ELR (cell line): ENCODE measurements at places on chromosomes 1 and 21.

GRCh38 chr1:999725-1000356 is at the start of gene HES4:
Gene HES4 (minus strand): TSS chr1:1000097. CDS start chr1:999973, 124 bp downstream.
- DNase-seq, result peak; percentile 93

DNA sequence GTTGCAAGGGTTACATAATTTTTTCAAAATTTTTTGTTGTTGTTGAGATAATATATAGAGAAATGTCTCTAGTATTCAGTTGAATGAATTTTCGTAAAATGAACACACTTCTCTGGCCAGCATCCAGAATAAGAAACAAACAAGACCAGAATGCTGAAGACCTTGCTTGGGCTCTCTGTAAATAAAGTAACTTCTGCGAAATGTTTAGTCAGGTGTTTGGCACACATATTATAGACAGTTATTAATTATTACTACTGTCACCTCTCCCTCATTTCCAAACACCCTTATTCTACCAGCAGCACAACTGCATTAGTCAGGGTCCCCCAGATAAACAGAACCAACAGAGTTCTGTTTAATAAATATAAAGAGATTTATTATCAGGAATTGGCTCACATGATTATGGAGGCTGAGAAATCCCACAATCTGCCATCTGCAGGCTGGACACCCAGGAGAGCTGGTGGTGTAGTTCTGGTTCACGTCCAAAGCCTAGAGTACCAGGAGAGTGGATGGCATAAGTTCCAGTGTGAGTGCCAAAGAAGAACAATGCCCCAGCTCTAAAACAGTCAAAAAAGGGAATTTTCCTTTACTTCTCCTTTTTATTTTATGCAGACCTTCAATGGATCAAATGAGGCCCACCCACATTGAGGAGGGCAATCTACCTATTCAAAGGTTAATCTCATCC is 44.1 kb upstream of the KCND3 start:
- no peak for DNase-seq

GRCh38 chr1:42173961-42174735 is 9.6 kb upstream of the GUCA2A start:
- DNase-seq, result peak; percentile 42

DNA sequence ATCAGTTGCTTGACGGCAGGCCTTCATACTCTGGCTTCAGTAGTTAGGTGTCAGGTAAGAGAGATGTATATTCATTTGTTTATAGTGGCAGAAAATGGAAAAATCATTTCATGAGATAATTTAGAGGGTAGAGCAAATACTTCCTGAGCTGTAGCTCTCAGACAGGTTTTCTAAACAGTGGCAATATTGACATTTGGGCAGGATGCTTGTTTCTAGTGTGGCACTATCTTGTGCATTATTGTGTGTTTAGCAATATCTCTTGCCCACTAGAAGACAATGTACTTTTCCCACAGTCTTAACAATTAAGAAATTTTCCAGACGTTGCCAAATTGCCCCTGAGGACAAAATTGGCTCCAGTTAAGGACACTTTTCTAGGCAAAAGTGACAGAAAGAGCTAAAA is 1143.1 kb downstream of the PLA2G4A start:
- no peak for DNase-seq

GRCh38 chr1:94698356-94698755 is 121.8 kb upstream of the SLC44A3 start:
- peak; percentile 76 for DNase-seq

DNA sequence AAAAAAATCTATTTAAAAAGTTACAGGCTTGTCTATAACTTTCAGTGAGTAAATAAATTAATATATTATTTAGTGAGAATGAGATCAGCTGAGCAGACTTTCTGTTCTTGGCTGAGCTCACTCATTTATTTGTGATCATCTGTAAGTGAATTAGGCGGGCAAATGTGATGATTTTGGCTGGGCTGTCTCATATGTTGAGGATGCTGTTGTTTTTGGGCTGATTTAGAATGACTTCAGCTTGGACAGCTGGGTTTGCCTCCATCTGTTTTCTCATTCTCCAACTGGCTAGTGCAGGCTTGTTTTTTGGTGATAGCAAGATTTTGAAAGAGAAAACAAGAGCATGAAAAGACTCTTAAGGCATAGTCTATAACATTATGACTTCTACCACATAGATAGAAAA is 475.8 kb upstream of the OLFM3 start:
- DNase-seq, result no peak

DNA sequence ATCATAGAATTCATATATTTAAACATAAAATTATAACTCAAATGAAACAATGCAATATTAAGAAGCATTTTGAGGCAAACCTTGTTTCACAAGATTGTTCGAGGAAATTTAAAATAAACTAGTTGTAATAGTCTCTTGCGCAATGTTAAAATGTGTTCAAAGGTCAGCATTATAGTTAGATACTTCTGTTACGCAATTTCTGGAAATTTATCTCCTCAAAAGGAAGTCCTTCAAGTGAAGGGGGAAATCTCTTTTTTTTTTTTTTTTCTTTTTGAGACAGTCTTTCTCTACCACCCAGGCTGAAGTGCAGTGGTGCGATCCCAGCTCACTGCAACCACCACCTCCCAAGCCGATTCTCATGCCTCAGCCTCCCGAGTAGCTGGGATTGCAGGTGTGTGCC is 52.1 kb downstream of the FMO4 start:
- DNase-seq, result no peak

- DNase-seq, result no peak
These were observed 338.1 kb downstream of the SMYD3 start for GRCh38 chr1:246169019-246169418.

- DNase-seq, result peak; percentile 11
These were observed 92.9 kb downstream of the KCNN3 start for GRCh38 chr1:154777154-154777553.

DNA sequence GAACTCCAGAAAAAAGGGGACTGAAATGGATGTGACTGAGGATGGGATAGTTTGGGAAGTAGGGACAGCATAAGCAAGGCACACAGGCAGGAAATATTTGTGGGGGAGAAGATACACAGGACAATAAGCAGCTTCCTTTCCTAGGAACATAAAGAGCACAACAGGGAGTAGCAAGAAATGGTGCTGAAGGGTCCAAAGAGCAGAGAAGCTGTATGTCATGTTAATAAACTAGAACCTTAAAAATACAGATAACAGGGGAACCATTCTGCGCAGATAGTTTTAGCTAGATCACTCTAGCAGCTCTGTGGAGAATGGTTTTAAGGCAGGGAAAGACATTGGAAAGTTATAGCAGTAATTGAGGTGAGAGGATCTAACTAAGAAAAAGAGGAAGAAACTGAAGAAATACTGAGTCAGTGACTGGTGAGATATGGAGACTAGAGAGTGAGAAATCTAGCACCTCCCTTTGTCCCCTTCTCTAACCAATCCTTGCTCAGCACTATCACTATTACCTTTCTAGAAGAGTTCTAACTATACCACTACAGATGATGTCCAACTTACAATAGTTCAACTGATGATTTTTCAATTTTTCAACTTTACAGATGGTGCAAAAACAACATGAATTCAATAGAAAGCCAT is 95.0 kb downstream of the CDC42BPA start:
- no peak for DNase-seq

- DNase-seq, result no peak
These were observed 25.9 kb downstream of the RUNX3 start for GRCh38 chr1:24903955-24904730.

DNA sequence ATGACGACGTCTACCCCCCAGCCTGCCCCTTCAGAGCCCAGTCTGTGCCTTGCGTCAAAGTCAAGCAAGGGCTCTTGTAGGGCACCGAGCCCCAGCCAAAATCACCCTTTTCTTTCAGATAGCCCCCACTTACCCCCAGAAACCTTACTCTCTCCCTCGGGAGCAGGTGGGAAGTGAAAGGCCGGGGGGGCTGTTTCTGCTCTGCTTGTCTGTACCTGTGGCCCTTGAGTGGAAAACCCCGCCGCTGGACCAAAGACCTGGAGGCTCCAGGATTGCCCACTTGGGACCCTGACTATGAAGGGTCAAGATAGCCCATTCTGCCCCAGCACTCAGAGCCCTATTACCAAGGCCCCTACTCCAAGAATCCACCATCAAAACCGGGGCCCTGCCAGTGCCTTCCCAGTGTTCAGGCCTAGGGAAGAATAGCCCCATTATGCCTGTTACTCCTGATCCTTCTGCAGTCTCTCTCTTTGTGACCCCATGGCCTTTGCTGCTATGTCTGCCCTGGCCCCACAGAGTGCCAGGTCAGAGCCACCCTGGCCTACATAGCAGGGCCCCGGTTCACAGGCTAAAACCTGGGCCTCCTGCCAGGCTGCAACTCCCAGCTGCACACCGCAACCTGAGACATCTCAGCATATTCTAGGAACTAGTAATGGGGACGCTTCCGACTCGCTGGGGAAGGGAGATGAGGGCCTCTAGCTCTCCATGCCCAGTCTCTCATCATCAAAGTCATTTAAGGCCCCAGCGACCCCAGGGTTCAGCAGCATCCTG is 22.2 kb upstream of the HPDL start:
- DNase-seq, result peak; percentile 34

GRCh38 chr1:79363430-79363829 is 356.9 kb upstream of the ADGRL4 start:
- DNase-seq, result no peak

GRCh38 chr21:42613756-42614155 is 39.7 kb upstream of the PDE9A start:
- DNase-seq, result no peak

DNA sequence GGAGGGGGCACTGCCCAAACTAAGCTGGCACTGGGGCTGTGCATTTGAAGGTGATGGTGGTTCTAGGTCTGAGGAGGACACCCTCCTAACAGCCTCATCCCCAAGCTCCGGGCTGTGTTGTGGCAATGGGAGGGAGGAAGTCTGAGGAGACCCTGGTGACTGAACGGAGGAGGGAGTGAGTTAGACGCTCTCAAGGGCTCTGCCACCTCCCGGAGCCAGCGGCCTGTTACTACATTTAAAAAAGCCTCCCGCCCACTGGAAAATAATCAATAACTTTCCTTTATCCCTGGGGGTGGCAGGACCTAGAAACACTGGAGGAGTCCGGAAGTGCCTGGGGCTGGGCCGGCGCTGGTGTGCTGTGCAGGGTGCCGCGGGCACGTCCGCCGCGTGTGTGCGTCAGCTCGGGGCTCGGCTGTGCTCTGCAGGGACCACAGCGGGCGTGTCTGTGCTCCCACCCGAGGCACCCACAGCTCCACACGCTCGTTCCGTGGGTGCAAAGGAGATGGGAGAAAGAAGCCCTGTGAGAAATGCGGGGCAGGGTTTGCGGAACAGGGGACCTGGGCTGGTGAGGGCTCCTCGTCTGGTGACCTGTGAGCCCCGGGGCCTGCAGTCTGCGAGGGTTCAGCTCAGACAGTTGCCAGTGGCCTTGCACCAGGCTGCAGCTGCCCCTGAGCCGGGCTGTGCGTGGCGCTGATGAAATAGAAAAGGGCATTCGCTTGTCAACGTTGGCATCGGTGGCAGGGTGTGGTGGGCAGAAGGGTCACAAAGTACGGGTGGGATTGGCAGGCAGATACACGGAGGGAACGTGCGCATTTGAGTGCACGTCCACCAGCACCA is 5.3 kb downstream of the SAMD11 start:
- no peak for DNase-seq

GRCh38 chr1:143611159-143611558 is 360.6 kb downstream of the FAM72C start:
- DNase-seq, result peak; percentile 6

GRCh38 chr1:151629278-151629677 is 17.4 kb downstream of the SNX27 start:
- DNase-seq, result no peak

- DNase-seq, result no peak
These were observed 160.1 kb downstream of the SLC45A1 start for GRCh38 chr1:8477983-8478362.

- DNase-seq, result peak; percentile 38
These were observed 3.6 kb downstream of the S100A6 start for GRCh38 chr1:153532181-153532580.

- peak; percentile 36 for DNase-seq
These were observed 3.5 kb upstream of the RAP1GAP start for GRCh38 chr1:21672478-21673276.

DNA sequence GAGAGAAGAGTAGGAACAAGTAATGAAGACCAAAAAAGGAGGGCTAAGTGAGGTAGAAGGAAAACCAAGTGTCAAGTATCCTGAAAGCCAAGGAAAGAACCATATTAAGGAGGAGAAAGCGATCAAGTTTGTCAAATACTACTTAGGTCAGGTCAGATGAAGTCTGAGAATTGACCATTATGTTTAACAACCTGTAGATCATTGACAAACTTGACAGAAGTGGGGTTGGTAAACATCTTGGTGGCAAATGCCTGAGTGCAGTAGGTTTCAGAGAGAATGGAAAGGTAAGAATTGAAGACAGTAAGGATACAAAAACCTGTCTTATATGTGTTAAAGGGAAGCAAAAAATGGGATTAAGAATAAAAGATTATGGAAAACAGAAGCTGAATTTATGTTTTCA is 3.7 kb upstream of the CHIA start:
- DNase-seq, result no peak

- DNase-seq, result peak; percentile 24
These were observed 43.7 kb upstream of the PIGC start for GRCh38 chr1:172487550-172487949.

DNA sequence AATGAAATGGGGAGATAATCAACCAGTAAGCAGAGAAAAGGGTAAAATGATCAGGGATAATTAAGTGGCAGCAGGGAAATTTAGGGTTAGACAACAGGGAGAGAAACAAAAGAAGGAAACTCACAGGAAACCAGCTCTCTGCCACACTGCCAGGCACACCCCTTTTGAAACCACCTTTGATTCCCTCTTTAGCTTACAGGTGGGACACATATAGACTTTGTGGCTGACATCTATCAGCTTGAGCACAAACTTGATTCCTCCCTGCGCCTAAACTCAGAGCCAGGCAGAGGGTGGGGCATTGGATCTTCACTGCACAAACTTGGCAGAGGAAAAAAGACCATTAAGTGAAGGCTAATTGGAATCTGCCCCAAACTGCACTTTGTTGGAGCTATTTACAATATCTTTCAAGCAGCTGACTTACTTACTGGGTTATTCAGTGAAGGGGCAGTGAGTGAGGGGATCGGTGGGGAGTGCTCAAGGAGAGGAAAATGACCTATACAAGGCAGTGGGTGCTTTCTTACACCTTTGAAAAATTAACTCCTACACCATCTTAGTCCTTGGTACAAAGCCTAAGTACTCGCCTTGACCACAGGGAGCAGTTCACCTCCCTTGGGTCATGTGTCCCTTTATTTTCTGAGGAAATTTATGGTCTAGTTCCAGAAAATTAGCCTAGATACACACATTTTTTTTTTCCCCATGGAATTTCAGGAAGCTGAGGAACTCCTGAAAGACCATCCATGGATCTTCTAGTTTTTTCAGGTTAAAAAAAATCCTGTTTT is 60.2 kb downstream of the PBX1 start:
- DNase-seq, result no peak

GRCh38 chr21:35212393-35213127 is 163.5 kb upstream of the RUNX1 start:
- DNase-seq, result peak; percentile 80

GRCh38 chr21:43034101-43034500 is 41.5 kb downstream of the CBS start:
- DNase-seq, result peak; percentile 72

- no peak for DNase-seq
These were observed 44.2 kb upstream of the ETS2 start for GRCh38 chr21:38761531-38761930.

DNA sequence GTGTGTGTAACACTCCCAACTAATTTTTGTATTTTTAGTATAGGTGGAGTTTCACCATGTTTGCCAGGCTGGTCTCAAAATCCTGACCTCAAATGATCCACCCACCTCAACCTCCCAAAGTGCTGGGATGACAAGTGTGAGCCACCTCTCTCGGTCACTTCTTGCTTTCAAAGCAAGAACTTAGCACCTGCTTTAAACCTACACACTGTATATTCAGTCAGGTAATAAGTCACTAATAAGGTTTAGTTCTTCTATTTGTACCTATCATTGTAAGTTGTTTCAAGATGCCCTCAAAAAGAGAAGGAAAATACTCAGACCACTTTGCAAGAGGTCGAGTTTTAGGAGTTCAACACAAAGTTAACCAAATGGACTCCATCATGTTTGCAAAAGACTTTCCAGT is 431.3 kb downstream of the MRPL39 start:
- DNase-seq, result no peak
